ENCODE measurements at places on chromosomes 4 and X.
A peak's percentile ranks its signal among the peaks of the same experiment; 100 is the strongest.

GRCh38 chrX:3166670-3167455 lies 125.6 kb downstream of the ARSF start:
- no peak for DNase-seq

DNA sequence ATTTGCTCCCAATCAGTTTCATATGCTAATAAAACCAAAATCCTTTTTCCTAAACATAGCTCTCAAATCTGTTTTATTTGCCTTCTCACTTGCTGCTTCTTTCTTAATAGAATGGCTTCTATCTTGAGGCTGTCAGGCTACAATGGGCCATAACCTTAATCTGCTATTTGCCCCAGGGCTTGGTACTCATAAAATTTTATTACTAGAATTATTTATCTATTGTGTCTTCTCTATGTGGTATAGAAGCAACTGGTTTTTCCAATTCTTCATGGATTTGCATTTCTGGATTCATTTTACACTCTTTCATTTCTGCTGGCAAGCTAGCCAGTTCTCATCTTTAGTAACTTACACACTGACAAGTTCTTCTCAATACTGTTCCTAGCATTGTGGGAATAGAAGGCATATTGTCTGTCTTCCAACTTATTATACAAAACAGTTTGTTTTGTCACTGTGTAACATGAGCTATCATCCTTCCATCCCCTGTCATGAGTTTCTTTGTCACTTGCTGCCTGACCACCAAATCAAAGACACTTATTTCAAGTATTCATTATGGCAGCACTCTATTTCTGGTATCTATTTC lies 96.6 kb upstream of the KCNIP4 start:
- no peak for DNase-seq

GRCh38 chr4:173181848-173182247 lies 13.2 kb downstream of the GALNT7 start:
- DNase-seq, result no peak

DNA sequence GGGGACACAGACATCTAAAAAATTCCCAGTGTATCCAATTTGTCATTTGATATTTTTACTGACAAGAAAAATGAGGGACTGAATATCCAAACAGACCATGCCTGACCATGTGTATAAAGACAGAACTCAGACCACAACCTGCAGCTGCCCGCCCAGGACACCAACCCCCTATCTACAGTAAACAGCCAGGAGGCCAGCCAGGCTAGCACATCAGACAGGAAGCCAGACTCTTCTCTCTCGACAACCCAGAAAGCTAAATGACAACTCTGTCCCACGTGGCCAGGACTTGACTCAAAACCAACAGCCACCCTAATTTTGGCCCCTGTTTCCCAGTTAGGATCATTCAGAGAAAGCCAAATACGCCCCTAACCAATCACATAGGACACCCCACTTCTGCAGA lies 15.1 kb downstream of the AFAP1 start:
- no peak for DNase-seq

GRCh38 chr4:2977211-2978088 lies 14.1 kb downstream of the GRK4 start:
- DNase-seq, result no peak

- DNase-seq, result no peak
These were observed at the start of gene LGI2 for GRCh38 chr4:25030277-25031076. LGI2 (minus strand) TSS chr4:25030946; CDS start chr4:25030693, 253 bp downstream.

DNA sequence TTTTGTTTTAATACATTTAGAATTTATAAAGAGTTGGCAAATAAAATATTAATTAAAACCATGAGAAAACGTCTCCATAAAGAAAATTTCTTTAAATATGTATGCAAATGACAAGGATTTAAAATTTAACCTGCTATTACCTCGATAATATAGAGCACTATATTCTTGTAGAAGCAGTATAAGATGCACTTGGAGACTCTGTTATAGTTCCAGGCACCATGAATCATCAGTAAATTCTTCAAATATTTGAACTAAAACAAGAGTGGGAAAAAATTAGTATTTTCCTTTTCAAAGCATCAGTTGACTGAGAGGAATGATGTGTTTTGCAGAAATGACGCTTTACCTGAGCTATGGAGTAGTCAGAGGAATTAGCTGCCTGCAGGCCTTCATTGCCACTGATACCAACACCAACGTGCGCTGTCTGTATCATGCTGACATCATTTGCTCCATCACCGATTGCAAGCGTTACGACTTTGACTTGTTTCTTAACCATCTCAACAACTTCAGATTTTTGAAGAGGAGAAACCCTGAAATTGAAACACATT lies 67.3 kb downstream of the SHISA3 start:
- no peak for DNase-seq

DNA sequence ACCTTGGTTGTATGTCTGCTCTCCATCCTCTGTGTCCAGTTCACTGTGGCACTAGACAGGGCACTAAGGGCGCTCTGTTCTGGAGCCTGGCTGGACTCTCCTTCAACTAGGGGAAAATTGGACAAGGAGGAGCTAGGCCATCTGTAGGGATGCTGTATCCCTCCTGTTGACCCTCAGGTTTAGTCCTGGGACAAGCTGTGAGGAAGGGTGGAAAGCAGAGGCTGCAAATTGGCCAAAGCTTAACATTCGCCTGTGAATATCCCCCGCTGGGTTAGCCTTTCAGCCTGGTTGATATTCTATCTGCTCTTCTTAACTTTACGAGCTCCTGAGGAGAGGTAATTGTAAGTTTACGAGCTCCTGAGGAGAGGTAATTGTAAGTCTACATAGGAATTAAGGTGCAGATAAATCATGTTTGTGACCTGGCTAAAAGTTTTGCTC lies 64.4 kb upstream of the ENPEP start:
- DNase-seq, result no peak

GRCh38 chr4:182923366-182923765 lies 6.2 kb upstream of the DCTD start:
- no peak for DNase-seq

- no peak for DNase-seq
These were observed 618.1 kb upstream of the ADGRL3 start for GRCh38 chr4:60581919-60582536.

DNA sequence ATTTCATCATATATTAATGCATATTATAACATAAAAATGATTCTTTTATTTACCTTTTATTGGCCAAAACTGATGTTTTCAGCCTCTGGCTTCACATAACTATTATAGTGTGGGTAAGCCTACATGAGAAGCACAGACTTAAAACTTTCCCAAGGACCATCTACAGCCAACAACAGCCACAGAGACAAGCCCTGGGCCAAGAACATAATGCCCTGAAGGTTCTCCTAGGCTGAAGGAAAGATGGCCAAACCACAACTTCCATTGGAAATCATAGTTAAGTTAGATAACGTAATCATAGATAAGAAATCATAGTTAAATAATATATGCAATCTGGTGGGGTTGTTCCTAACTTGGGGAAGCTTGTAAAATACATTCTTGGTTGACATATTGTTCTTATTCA lies 280.0 kb upstream of the EMCN start:
- no peak for DNase-seq

- DNase-seq, result no peak
These were observed 961.8 kb upstream of the TENM3 start for GRCh38 chr4:181281451-181281850.

DNA sequence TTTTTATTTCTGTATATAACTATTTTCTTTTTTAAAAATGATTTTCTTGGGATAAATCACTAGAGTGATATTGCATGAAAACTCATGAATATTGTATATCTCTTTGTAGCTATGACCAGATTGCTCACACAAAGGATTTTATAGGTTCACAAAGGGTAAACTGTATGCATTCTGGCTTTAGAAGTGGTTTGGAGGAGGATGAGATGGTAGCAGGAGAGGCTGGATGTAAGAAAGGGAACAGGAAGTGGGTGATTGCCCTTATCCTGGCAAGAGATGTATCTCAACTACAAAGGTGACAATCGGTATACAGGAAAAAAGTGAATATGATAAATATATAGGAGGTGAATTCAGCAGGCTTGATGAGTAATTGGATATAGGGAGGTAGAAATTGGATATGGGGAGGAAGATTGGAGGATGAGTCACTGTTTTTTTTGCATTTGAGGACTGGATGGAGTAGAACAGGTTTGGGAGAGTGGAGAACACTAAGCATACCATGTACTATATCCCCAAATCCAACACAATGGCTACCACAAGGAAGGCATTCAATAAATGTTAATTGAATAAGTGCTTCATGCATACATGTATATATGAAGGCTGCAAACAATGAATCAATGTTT lies 9.9 kb downstream of the FGG start:
- no peak for DNase-seq

- no peak for DNase-seq
These were observed 8.1 kb downstream of the MBNL3 start for GRCh38 chrX:132480581-132481203.

- DNase-seq, result no peak
These were observed 123.3 kb downstream of the ARHGEF9 start for GRCh38 chrX:63661676-63662075.

DNA sequence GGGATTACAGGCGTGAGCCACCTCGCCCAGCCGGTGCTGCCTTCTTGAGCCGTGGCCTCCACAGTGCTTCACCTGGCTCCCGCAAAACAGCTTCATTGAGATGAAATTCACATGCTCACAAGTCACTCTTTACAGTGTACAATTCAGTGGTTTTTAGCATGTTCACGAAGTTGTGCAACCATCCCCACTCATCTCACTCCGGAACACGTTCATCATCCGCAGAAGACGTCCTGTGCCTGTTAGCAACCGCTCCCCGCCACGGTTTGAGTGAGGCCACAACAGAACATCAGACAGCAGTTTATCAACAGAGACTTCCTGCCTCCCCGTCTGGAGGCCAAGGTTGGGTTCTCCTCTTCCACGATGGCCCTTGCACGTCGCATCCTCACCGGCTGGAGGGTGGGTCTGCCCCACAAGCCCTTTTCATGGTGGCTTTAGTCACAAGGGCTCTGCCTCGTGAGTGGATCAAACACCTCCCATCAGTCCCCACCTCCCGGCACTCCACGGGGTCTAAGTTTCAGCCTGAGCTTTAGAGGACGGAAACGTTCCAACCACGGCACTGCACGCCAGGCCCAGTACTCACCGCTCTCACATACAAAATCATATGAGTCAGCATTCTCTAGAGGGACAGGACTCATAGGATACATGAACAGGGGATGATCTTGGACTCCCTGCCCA lies 29.6 kb upstream of the SPON2 start:
- DNase-seq, result peak; percentile 67

DNA sequence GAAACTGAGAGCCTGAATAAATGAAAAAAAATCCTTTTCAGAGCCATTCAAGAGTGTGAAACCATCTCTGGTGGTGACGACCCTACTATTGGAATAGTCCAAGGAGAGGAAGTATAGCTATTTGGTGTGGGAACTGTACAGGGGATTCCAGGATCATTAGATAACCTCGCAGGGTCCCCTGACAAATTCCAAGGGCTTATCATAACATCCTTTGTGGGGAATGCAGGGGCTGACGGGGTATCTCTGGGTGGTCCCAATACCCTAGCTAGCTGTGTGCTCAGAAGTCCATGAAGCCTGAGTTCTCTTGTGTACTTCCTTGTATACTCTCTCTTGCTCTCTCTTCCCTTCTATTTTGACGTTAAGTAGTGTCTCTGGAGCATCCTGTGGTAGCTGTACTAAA lies 13.8 kb upstream of the PLAC1 start:
- DNase-seq, result no peak

- peak; percentile 65 for DNase-seq
These were observed at the start of gene TTC29 for GRCh38 chr4:146945556-146946374. TTC29 (minus strand) TSS chr4:146945864; CDS start chr4:146939895, 5,969 bp downstream.

DNA sequence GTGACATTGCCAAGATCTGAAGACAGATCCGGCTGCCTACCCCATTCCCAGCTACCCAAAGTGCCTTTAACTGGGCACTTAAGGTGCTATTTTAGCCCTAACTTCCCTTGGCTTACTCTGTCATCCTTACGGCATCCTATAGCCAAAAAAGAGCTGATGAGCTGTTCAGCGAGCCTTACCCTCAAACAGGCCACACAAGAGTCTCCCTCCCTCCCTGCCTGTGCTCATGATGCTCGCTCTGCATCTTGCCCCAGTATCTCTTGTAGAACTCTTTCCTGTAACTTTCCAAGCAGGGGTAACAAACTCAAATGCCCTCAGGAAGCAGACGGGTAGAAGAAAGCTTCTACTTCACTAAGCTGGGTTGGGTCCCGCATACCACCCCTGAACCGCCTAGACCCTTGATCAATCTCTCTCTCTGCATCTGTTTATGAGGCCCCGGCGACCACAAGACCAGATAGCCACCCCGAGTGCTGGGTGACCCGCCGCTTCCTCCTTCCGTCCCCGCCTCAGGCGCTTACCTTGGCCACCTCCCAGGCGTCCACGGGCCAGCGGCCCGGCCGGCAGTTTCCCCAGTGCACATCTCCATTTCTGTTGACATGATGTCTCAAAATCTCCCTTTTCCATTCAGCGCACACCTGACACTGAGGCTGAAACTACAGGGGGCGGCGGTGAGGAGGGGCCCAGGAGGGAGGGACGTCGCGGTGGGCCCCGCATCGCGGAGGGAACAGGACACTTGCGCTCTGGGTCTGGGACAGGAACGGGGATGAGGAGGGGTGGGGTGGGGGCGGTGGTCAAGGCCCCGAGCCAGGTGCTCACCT lies 663 bp downstream of the CXorf38 start:
- peak; percentile 24 for DNase-seq

DNA sequence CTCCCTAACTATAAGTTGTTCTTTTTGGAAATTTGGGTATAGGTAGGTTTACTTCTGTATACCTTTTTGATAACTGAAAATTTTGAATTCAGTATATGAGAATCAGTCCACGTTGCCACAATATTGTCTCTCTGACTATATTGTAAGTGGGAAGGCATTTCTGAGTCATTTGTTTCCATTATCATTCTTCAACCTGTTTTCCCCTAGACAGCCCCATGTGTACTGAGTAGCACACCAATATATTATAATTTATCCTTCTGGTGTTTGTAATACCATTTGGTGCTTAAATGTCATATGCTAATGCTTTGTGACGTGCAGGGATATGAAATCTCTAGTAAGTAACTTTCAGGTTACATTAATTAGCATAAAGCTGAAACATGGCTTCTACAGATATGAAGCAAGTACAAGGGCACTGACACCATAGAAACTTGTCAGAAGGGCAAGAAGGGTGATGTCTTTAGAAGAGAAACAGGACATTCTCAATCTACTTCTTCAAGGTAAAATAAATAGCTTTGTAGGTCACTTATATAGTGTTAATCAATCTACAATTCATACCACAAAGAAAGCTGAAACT lies 27.7 kb downstream of the PAK3 start:
- DNase-seq, result no peak

DNA sequence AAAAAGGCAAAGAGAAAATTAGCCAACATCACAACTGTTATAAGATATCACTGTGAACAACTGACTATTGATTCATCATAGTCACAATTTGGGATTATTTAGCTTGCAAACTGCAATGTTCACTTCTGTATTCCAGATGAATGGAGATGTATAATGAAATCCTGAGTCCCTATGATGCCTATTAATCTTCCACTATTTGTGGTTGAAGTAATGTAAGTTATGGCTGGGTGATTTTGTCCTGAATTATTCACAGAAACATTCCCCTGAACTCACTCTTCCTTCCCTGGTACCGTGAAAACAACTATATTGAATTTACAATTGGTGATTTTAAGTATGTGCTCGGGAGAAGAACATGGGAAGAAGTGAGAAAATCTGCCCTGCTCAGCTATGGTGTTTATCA lies 50.8 kb upstream of the NPFFR2 start:
- no peak for DNase-seq
